ENCODE measurements at places on chromosomes 1 and 21. TPM values are rescaled to one million over a fixed set of nuclear protein-coding genes. Genes with fewer than 3 reads are reported as not detected.

DNA sequence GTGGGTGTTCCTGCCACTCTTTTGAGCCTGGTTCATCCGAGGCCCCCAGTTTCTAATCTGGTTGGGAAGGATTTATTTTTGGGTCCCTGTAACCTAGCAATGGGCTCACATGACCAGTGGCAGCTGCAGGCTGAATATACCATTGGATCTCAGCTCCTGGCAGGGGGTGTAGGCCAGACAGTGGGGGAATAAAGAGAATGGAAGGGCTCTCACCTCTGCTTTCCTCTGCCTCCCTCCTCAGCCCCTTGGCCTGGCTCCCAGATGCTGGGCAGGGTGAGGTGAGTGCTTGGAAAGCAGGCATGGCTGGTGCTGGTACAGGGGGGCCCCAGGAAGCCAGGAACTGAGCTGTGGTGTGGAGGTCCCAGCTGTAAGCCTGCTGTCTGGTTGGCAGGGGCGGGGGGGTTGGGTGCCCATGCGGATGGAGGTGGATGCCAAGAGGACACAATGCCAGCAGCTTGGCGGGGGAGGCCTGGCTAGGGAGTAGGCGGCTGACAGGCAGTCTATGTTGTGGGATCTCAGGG lies 3.6 kb upstream of the GPR61 start:
- H3K4me1 ChIP-seq = peaks cover 4% of the 10 kb centered on the region
- no peak overlapping the region for H3K27ac ChIP-seq
- H3K27me3 ChIP-seq = no peaks in the 10 kb centered on the region
- no peak overlapping the region for H3K4me3 ChIP-seq
- H3K36me3 ChIP-seq = no peaks in the 10 kb centered on the region

- H3K4me3 ChIP-seq = no peak overlapping the region
- no peaks in the 10 kb centered on the region for H3K36me3 ChIP-seq
Observed at GRCh38 chr1:59184365-59184905, 112.5 kb upstream of the FGGY start.

DNA sequence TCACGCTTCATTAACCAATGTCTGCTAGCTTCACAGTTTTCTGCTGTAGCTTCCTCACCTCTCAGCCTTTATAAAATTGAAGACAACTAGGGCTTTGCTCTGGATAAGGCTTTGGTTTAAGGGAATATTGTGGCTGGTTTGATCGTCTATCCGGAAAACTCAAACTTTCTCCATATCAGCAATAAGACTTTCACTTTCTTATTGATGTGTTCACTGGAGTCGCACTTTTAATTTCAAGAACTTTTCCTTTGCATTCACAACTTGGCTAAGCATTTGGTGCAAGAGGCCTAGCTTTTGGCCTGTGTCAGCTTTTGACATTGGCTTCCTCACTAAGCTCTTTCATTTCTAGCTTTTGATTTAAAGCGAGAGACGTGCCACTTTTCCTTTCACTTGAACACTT lies 12.9 kb downstream of the COA6 start:
- no peak for DNase-seq
- no peak overlapping the region for H3K27ac ChIP-seq
- H3K4me1 ChIP-seq = no peaks in the 10 kb centered on the region
- peaks cover 5% of the 10 kb centered on the region for H3K36me3 ChIP-seq

- H3K4me3 ChIP-seq = no peak overlapping the region
- peaks cover 18% of the 10 kb centered on the region for H3K4me1 ChIP-seq
- DNase-seq = no peak
Observed at GRCh38 chr1:154735804-154736168, 127.8 kb upstream of the ADAR start.

- peak overlapping the region; percentile 57 for H3K4me3 ChIP-seq
- H3K4me1 ChIP-seq = no peaks in the 10 kb centered on the region
- H3K36me3 ChIP-seq = no peaks in the 10 kb centered on the region
- no peak overlapping the region for H3K27ac ChIP-seq
- H3K27me3 ChIP-seq = peaks cover 68% of the 10 kb centered on the region
Observed at GRCh38 chr1:181482521-181483284, 614 bp upstream of the CACNA1E start.

Gene ANXA9
- total RNA-seq = not detected

DNA sequence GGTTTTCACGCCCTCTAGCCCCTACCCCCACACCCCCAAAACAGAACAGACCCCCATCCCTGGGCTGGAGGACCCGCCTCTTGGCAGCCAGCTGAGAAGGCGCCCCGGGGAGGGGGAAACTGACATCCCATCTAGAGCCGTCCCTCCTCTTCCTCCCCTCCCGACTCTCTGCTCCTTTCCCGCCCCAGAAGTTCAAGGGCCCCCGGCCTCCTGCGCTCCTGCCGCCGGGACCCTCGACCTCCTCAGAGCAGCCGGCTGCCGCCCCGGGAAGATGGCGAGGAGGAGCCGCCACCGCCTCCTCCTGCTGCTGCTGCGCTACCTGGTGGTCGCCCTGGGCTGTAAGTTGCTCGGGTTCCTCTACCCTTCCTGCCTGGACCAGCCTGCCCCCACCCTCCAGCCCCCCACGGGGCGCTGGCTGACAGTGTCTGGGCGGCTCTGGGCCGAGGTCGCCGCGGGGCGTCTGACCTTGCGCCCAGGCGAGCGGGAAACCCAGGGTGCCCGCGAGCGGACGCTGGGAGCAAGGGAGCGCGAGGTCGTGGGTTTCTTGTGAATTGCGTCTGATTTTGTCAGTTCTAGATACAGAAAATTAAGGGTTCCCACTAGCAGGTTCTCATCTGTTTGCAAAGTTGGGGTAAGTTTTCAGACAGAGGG lies 618 bp downstream of the JAM2 start:
- H3K27me3 ChIP-seq = no peaks in the 10 kb centered on the region
- no peaks in the 10 kb centered on the region for H3K36me3 ChIP-seq
- DNase-seq = peak; percentile 48
- H3K4me3 ChIP-seq = peak overlapping the region; percentile 81
- no peak overlapping the region for H3K27ac ChIP-seq

Gene C1orf116
- not detected for total RNA-seq
